ENCODE measurements at places on chromosomes 12 and 14.

GRCh38 chr12:7162691-7163114, 26.8 kb upstream of the PEX5 start:
- DNase-seq: no peak

- DNase-seq: no peak
Measured at GRCh38 chr12:101491329-101491728, 16.2 kb downstream of the SPIC start.

DNA sequence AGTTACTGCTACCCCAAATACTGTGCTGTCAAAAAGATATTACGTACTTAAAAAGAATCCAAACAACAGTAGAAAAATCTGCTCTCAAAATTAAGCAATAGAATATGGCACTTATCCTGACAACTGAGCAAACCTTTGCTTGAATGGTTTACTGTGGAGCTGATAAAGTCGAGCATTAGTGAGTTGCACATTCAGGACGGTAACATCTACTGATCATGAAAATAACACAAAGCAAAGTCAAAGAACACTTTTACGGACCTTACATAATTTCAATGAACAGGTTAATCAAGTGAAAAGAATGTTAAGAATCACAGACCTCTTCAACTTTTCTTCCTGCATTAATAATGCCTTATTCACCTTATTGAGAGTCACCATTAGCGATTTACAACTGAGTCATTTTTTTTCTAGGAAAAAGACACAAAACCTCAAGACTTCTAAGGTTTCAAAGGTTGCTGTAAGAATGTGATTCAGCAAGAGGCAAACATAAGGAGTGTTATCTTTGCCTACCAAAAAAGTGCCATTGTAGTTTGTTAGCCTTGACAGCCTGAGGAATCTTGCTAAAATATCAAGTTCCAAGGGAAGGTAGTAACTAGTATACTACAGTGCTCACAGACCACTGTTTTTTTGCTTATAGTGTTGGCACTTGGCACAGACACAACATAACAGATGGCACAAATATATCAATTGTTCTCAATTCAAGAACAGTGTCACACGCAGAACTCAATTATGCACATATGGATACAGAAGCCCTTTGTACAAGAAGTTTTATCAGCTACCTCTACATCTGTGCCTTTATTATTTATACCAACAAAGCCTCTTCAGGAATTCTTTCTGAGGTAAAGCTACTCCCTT, 334.2 kb upstream of the RPL10L start:
- no peak for DNase-seq

GRCh38 chr12:104624529-104624928, 167.8 kb downstream of the CHST11 start:
- DNase-seq: no peak

- no peak for DNase-seq
Measured at GRCh38 chr14:56515739-56516138, 63.9 kb upstream of the TMEM260 start.

DNA sequence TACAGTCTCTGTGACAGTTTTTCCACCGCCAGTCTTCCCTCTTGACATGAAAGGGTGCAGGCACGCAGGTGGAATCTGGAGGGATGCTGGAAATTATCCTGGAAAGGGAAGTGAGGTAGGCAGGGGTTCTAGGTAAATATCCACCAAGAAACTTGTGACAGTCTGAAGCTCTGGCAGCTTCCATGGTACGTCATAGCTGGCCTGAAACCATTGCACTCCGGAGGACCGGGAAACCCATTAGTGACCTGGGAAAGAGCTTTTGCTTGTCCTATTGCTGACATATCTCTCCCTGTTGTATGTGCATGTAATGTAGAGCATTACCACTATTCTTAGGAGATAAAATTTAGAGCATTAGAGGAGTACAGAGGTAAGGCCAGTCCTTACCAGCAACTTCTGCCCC, 275.9 kb downstream of the EGLN3 start:
- DNase-seq: no peak

- DNase-seq: no peak
Measured at GRCh38 chr12:92438641-92439419, 264.0 kb upstream of the PLEKHG7 start.

GRCh38 chr12:67069451-67070306, 199.5 kb upstream of the CAND1 start:
- DNase-seq: peak; percentile 16

- no peak for DNase-seq
Measured at GRCh38 chr14:89303456-89304435, 113.3 kb downstream of the FOXN3 start.

- no peak for DNase-seq
Measured at GRCh38 chr14:23932639-23933038, 20.9 kb upstream of the DHRS4 start.

DNA sequence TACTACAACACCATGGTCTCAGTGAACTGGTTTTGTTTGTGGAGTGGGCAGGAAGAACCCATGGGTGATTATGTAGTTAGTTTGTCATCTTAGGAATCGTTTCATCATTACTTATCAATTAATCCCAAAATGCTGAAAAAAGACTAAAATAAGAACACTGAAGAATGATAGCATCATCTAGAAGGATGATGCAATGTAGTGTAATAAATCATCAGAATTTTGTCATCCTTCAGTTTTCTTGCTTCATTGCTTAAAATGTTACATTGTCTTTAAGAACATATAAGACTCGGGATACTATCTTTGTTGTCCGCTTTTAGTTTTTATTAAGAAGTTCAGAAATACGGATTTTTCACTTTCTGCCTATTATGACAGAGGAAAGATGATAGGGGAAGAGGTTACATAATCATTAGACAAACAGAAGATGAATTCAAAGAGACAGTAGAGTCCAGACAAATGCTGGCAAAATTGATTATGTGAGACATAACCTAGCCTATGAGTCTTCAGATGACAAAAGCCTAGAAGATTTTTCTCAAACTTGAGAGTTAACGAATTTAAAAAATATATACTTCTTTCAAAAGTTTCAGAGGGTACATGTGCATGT, 10.8 kb upstream of the SMOC1 start:
- DNase-seq: no peak

- DNase-seq: no peak
Measured at GRCh38 chr12:5379749-5380496, 52.0 kb upstream of the NTF3 start.

DNA sequence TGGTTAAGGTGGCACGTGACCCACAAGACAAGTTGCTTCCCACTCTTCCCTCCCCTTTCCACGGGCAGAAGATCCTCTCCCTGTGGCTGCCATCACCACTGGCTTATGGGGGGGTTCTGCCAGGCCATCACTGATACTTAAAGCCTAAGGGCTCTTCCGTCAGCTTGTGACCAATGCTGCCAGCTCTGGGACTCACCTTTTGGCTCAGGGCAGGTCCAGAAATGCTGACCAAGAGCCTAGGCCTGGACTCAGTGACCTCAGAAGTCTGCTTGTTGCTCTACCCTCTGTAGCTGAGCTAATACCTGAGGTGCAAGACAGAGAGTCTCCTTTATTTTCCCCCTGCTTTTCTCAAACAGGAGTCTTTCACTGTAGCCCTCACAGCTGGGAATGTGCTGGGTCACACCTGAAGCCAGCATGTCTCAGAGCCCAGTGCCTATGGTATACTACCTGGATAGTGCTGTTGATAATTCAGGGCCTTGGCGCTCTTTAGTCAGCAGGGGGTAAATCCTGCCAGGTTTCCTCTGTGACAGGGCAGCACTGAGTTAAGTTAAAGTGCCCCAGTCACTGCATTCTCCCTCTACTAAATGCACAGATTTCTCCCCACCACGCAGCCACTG, 19.7 kb downstream of the FGD4 start:
- no peak for DNase-seq

- peak; percentile 8 for DNase-seq
Measured at GRCh38 chr12:57803319-57803893, 15.1 kb downstream of the AVIL start.

DNA sequence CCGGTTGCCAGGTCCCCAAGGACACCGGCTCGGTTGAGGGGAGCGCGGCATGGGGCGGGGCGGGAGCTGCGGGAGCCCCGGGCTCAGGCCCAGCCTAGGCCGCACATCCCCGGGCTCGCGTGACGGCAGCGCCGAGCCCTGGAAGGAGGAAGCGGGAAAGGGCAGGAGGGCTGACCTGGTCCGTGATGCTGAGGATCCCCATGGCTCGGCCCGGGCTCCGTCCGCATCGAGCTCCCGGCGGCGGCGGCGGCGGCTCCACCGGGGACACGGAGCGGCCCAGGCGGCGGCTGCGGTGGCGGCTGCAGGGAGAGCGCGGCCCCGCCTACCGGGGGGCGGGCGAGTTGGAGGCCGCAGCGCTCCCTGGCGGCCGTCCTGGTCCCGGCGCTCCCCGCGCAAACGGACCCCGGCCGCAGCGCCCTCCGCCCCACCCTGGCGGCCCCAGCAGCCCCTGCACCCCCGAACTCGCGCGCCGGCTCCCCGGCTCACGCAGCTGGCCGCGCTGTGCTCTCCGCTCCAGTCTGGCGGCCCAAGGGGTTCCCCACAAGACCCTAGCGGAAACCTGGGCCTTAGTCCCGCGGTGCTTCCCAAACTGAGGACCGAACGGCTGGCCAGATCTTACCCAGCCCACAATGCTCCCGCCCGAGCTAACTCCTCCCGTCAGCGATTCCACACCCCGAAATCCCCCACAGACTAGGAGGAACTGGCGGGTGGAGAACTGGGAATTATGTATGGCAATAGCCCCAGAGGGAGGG, at the start of gene ANKRD52:
ANKRD52 (minus strand) TSS at position 317 of the 752 bp plus-strand sequence; CDS start at position 202, 115 bp downstream.
- peak; percentile 74 for DNase-seq

DNA sequence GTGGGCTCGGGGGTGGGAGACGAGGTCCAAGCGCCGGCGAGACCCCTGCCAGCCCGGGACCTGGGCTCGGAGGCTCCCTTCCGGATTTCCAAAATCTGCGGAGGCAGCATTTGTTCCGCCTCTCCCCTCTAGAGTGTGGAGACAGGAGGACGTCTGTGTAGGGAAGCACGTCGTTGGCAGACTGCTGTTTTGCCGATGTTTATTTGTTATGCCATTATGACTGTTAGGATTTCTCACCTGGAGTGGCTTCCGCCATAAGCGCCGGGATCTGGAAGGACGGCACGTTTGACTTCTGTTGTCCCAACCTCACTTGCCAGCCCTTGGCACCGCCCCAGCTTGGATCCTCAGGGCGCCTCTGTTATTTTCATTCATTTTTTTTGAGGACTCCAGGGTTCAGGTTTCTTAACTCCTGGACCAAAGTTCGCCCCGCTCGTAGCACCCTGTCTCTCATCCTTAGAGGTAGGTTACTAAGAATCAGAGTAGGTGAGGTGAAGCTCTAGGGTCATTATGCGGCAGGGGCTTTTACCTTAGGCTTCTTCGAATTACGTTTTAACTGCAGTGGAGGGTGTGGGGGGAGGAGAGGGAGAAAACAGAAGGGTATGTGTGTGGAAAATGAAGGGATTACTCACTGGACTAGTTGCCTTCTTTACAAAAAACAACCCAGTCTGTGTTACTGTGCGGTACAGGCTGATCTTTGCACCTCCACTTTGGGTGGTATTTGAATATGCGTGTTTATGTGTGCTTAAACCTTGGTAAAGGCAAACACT, 547 bp upstream of the PYGL start:
- no peak for DNase-seq

DNA sequence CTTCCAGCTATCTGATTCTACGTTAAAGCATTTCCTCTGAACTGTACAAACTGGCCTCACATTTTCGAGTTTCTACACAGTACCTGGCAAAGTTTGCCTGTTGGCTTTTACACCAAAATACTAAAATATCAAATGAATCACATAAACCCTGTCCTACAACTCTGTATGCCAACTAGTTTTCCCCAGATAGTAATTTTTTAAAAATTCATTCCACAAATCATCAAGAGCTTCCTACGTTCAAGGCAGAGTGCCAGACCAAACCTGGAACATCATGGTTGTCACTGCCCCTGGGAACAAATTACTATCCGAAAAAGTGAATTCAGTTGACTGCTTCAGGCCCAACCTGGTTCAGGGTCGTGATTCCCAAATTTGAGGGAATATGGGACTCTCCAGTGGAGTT, 2.1 kb downstream of the TMEM30B start:
- DNase-seq: no peak

- DNase-seq: no peak
Measured at GRCh38 chr12:89697296-89697695, 11.3 kb downstream of the ATP2B1 start.

GRCh38 chr12:47817272-47818006, 2.3 kb downstream of the HDAC7 start:
- DNase-seq: no peak

GRCh38 chr12:20370866-20371519, 2.7 kb downstream of the PDE3A start:
- no peak for DNase-seq

DNA sequence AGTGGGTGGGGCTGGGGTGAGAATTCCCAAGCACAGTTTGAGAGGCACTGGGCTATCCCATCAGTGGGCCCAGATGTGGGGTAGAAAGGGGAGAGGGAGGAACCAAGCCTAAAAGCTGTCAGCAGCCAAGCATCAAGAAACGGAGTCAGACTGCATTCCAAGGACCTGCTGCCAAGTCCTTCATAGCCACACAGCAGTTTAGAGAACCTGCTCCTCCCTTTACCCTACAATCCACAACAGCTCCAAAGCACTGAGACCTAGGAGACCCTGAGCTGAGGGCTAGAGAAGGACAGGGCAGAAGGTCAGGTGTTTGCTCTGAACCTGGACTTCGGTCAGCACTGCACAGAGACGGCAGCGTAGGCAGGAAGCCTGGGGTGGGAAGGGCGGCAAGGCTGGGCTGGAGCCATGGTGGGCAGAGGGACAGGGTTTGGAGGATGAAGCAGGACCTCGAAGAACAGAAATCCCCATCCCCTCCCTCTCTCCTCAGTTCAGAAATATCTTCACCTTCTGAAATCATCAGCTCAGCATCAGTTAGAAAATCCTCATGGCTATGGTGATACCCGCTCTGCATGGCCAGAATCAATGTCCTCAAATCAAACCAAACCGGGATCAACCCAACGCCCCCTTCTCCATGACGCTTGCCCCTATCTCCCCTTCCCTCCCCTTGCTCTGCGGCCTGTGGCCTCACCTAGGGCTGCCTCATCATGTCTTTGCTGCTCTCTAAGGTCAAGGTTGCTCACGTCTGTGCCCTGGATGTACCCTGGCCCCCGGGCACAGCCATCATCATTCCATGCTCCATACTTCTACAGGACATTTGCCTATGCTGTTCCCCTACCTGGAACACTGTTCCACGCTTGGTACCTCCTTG, 12.9 kb upstream of the SERPINA4 start:
- no peak for DNase-seq

GRCh38 chr14:69753860-69754259, 13.1 kb upstream of the SRSF5 start:
- DNase-seq: no peak
